ENCODE measurements at places on chromosomes 7 and 10.

DNA sequence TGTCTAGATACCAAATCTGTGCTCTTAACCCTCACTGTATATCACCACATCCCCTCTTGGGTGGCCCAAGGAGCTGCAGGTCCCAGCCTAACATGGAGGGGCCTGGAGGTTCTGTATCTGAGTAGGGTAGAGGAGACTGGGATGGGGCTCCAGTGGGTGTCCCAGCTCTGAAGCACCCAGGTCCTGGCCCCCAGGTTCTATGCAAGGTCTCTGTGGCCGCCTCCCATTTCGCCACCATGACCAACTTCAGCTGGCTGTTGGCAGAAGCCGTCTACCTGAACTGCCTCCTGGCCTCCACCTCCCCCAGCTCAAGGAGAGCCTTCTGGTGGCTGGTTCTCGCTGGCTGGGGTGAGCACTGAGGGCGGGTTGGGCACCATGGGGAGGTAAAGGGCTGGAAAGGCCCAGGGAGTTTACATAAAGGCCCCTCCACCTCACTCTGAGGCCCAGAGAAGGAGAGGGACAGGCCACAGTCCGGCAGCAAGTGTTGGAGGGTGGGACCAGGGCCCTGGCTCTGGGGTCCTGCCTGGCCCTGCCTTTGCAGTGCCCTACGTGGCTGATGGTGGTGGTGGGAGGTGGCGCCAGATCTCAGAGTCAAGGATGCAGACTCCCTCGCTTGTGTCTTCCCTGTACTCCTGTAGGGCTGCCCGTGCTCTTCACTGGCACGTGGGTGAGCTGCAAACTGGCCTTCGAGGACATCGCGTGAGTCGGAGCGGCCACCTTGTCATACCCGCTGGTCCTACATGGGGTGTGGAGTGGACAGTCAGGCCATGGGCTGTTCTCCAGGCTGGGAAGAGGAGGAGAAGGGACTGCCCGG is 10.2 kb downstream of the GHRHR start:
- no peak for DNase-seq

DNA sequence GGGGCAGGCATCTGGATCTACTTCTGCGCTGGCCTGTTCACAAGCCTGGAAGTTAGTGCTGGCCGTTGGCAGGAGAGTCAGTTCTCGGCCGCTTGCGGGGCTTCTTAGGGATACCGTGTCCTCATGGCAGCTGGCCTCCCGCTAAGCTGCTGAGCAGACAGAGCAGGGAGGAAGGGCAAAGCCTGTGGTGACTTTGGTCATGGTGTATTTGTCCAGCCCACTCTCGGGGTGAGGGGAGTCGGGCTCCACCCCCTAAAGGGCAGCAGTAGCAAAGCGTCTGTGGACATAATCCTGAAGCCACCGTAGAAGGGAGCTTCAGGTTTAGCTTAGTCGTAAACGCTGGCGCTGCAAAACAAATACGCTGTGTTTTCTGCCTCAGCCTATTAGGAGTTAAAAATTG is 12.2 kb downstream of the UBE3C start:
- peak; percentile 46 for DNase-seq

DNA sequence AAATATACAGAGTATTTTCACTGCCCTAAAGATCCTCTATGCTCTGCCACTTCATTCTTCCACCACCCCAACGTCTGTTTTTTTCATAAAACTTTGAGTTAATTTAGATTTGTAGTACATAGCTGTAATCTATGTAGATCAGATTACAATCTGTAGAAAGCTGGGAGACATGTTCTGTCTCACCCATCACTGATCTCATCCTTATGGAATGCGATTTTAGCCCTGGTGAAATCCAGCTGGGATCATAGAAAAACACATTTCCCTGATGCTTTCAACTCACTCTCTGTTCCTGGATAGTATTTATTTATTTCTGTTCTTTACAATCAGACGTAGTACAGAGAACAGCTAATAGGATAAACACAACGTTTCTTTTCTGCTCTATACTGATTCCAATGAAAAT is 521.0 kb downstream of the KIF20B start:
- peak; percentile 21 for DNase-seq

- DNase-seq = no peak
Measured at GRCh38 chr7:27130540-27131389, at the start of gene HOXA4. TSS of gene HOXA4 (minus strand) at chr7:27130757. CDS start at chr7:27130733, 24 bp downstream.

- DNase-seq = peak; percentile 76
Measured at GRCh38 chr7:30347226-30348082, 63.1 kb downstream of the ZNRF2 start.

- DNase-seq = no peak
Measured at GRCh38 chr10:8183241-8183704, 128.8 kb downstream of the GATA3 start.

DNA sequence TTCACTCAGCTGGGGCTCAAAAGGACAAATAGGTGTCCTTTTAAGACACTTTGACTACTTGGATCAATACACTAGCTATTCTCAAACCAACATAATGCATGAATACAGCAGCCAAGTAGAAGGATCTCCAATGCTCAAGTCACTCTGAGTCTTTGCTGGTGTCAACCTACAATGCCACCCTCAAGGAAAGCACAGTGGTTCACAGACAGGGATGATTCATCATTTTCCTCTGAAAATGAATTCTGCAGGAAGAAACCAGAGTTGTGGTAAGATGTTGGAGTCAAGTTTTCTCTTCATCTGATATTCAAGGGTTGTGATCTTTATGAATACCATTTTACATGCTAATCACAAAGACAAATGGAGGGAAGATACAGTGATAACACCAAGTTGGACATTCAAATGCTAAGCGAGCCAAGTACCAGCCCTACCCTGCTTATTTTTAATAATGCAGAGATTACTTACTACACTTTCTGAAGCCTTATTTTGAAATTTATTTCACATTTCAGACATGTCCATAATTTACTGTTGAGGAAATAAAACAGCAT is 143.1 kb upstream of the FGFR2 start:
- DNase-seq = no peak

DNA sequence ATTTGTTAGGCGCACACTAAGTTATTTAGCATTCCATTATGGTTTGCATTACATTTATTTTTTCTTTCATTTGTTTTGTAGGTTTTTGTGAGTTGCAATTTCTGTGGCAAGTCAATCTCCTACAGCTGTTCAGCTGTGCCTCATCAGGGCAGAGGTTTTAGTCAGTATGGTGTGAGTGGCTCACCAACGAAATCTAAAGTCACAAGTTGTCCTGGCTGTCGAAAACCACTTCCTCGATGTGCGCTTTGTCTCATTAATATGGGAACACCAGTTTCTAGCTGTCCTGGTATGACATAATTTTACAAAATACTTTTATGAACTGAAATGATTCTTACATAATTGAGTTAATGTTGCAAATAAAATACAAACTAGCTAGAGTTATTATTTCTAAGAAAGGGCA is 29.5 kb downstream of the MIOS start:
- DNase-seq = no peak

GRCh38 chr7:120053390-120053961 is 219.5 kb upstream of the KCND2 start:
- peak; percentile 85 for DNase-seq

GRCh38 chr7:93955304-93955703 is 33.8 kb downstream of the GNG11 start:
- no peak for DNase-seq

GRCh38 chr10:112886463-112886862 is 63.6 kb upstream of the TCF7L2 start:
- DNase-seq = no peak

DNA sequence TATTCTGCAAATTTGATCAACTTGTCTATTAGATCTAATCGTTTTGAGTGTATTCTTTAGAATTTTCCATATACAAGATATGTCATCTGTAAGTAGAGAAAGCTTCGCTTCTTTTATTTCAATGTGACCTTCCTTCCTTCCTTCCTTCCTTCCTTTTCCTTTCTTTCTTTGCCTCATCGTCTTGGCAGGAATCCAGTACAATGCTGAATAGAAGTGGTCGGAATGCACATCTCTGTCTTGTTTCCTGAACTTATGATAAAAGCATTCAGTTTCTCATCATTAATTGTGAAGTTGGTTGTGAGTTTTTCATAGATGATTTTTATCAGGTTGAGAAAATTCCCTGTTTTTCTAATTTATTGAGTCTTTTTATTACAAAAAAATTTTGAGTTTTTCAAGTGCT is 300.7 kb upstream of the ZNF32 start:
- no peak for DNase-seq
